ENCODE measurements at places on chromosomes 5 and 9.

GRCh38 chr9:10251490-10251889 lies 361.3 kb downstream of the PTPRD start:
- DNase-seq = no peak

DNA sequence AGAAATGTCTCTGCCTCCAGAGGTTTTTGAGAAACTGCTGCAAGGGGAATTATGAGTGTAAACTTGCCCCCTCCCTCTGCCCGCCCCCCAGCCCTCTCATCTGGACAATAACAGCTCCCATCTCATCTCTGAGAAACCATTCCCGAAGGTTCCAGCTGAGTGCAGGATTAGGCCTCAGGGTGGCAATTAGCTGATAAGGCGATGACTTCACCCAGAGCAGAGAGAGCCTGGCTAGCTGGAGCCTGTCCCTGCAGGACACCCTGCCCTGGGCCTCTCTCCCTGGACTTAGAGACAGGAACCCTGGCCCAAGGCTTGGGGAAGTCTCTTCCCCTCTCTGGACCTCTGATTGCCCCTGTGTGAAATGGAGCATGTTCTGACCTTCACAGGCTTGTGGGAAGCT lies 45.7 kb upstream of the HAND1 start:
- DNase-seq = no peak

- DNase-seq = no peak
These were observed 7.0 kb downstream of the ADGRD2 start for GRCh38 chr9:124457079-124457886.

- no peak for DNase-seq
These were observed 655.7 kb upstream of the ITGA1 start for GRCh38 chr5:52132053-52132452.

- no peak for DNase-seq
These were observed 367.7 kb downstream of the PRELID2 start for GRCh38 chr5:145467446-145467845.

GRCh38 chr9:116733010-116733641 lies 46.0 kb downstream of the TRIM32 start:
- no peak for DNase-seq

DNA sequence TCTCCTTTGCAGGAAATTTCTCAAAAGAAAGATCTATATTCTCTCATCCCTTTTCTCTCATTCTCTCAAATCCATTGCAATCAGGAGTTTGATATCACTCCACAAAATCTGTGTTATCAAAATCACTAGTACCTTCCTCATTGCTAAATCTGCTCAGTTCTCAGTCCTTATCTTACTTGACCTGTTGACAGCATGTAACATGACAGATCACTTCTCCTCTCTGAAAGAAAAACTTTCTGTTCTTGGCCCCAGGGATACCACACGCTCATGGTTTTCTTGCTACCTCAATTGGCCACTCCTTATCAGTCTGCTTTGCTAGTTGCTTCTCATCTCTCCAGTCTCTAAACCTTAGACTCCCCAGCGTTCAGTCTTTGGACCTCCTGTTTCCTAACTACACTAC lies 22.1 kb downstream of the SRP19 start:
- DNase-seq = no peak

DNA sequence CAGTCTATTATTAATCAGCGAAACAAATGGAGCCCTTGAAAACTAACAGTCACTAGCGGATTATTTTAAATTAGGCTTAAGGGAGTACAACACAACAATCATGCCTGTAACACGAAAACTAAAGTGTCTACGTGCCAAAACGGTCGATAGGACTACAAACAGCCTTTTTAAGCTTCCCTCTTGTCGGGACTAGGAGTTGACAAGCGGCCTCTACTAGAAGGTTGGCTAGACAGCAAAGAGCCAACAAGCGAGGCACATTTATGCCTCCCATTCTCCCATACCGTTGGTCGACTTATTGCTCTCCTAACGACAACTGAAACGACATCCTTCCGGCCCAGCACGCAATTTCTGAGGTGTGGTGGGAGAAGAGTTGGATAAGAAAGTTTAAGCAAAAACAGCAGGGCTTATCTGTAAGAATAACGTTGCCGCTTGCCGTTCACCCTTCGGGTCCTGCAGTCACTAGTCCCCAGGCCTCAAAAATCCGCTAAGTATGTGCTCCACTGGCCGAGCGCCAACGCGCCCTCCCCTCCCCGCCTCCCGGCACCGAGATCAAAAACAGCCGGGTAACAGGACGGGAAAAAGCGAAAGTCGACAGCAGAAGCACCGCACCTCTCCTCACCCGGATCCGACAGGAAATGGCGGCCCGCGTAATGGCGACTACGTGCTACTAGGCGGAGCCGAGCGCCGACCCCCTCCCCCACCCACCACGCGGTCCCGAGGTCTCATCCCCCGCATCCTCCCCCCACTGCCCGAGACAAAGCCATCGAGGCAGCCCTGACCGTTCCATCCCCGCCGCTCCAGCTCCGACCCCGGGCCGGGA lies 813 bp downstream of the HNRNPK start:
- DNase-seq = peak; percentile 87

DNA sequence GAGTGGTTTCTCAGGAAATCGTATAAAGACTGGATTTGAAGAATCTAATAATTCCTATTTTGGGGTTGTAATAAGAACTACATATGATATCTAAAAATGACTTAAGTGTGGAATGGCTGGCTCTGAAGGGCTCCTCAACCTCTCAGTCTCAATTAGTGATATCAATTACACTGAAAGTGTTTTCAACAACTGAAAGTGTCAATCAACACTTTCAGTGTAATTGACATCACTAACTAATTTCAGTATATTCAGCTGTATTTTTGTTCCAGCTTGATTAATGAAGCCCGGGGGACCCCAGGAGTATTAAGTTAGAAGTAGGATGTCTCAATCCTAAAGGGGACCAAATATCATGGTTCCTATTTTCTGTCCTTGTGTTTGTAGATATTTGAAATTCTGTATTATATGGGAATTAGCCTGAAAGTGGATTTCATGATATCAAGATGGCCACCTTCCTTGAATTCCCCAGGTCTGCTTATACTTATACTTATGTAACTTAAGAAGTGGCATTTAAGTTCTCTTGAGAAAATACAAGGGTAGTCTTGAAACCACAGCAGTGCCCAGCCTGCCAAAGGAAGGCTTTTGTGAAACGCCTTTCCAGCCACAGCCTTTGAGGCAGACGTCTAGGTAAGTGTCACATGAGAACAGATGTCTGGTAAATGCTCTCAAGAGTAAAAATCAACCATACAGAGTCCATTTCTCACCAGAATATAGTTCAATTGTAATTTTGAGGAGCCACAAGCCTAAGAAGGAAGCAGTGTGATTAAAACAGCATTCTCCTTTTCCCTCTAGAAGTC lies 4.6 kb downstream of the BASP1 start:
- no peak for DNase-seq

DNA sequence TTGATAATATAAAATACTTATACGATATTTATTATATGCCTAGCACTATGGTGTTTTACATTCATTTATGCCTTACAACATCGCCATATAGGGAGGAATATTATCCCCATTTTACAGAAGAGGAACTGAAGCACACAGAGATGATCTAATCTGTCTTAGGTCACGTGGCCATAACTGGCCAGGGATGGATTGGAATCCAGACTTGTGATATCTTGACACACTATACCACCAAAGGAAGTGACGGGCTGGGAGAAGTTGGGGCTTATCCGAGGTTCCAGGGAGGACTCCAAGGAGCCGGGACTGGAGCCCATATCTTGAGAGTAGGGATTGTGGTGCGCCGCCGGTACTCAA lies 129.8 kb downstream of the TMEM174 start:
- no peak for DNase-seq

- DNase-seq = peak; percentile 56
These were observed 34.6 kb upstream of the SEMA4D start for GRCh38 chr9:89532478-89532877.

DNA sequence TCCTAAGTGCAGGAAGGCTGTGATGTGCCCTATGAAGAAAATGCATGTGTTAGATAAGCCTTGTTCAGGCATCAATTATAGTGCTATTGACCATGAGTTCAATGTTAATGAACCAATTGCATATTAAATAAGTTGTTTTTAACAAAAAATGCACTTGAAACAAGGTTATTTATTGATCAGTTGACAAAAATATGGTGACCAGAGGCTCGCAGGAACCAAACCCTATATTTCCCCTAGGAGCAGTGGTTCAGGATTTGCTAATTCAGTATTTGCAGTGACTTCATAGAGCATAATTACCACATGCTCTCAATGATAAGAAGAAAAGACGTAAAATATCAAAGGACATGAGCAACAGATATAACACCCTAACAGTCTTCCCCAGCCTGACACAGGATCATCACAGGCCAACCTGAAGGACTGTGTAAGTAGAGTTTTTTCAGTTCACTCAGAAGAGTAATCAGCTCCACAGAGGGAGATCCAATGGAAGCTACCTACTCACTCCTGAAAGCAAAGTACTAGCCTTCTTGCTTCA lies 92.3 kb downstream of the SEMA5A start:
- DNase-seq = no peak

GRCh38 chr5:124906339-124907097 lies 160.1 kb upstream of the ZNF608 start:
- no peak for DNase-seq

DNA sequence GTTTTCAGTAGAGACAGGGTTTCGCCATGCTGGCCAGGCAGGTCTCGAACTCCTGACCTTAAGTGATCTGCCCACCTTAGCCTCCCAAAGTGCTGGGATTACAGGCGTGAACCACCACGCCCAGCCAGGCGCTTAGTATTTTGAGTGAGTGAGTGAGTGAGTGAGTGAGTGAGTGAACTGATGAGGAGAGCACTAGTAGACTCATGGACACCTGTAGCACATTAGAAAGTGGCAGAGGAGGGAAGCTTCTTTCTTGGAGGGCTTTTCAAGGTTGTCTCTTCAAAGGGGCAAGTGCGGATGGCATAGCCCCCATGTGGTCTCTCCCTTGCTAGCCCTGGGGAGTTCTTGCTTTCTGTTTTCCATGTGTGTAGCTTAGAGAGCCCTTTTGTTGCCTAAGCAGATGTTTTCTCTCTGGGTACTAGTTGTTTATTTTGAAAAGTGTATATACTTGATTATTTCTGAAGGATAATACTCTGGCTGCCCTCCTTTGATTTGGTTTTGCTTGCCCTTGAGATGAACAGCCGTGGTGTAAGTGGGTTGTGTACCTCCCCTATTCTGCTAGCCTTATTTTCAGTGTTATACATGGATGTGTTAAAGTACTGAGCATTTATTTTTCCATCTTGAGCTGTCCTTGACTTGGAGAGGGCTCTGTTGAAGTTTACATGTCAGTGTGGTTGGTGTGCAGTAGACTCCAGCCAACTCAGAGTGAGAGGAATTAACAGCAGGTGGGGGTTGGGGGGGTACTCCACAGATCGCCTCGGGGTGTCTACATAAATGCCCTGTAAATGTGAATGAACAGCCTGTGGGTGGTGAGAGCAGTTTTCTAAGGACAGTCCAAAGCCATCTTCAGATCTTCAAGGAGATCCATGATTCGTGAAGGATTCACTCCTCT lies 35.5 kb downstream of the PRRC2B start:
- DNase-seq = no peak

DNA sequence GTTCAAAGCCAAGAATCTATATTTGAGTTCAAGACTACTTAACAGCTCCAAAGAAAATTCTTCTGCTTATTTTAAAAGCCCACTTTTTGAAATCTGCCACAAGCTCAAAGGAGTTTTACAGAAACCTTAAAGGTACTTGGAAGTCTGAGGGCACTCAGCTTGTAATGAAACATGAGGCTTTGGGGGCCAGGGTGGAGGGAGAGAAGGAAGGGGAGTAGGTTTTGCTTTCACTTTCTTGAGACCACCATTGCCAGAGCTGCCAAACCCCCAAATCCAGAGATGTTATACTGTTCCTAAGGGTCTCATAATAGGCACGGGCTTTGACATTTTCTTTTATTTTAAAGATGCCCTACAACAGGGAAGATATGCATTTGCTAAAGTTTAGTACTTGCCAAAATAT lies 42.6 kb upstream of the TNFAIP8 start:
- no peak for DNase-seq

DNA sequence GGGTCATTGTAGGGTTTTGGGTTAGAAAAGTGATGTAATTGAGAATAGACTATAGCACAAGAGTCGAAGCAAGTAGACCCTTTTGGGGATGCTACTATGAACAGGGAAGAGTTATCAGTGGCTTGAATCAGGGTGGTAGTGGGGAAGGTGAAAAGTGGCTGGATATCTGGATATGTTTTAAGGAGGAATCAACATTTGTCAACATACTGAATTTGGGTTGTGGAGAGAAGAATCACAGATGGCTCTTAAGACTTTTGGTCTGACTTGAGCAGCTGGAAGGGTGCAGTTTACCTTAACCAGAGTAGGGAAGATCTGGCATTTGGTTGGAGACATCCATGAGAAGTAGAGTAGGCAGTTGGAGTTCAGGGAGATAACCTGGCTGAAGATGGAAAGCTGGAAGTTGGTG lies 38.5 kb upstream of the FCHO2 start:
- no peak for DNase-seq

GRCh38 chr5:90264689-90265544 lies 144.6 kb downstream of the CETN3 start:
- peak; percentile 43 for DNase-seq

GRCh38 chr5:8954801-8955200 lies 591.1 kb downstream of the SEMA5A start:
- no peak for DNase-seq

DNA sequence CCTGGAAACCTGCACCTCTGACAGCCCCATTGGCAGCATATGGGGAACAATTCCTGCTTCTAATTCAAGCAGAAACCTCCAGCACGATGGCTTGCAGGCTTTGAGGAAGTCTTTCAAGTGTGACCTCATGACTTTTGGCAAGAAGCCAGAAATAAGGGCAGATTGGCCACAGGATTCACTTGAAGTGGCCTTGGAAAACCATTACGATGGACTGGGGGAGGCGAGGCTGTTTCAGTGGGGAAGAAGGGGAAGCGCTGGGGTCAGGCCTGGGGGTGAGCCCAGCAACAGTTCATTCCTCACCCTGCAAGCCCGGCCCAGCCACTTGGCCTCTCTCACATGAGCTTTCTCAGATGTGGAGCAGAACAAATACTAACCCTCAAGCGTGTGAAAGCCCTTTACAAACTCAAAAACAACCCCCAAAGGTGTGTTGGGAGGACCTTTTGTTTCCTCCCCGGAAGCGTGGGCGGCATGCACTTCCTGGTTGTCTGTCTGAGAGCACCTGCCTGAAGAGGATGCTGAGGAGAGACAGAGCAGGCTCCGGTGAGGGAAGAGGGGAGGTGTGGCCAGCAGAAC lies 26.9 kb upstream of the EEIG1 start:
- peak; percentile 85 for DNase-seq

- DNase-seq = no peak
These were observed 17.3 kb downstream of the FGD3 start for GRCh38 chr9:92964607-92965060.

- no peak for DNase-seq
These were observed 74.8 kb downstream of the SLC12A2 start for GRCh38 chr5:128158342-128158741.
